Uterus (tissue), 4 donors: ENCODE measurements at places on chromosomes 13 and 19.

- no peak for DNase-seq
Measured at GRCh38 chr13:70616847-70617246, 508.6 kb upstream of the KLHL1 start.

DNA sequence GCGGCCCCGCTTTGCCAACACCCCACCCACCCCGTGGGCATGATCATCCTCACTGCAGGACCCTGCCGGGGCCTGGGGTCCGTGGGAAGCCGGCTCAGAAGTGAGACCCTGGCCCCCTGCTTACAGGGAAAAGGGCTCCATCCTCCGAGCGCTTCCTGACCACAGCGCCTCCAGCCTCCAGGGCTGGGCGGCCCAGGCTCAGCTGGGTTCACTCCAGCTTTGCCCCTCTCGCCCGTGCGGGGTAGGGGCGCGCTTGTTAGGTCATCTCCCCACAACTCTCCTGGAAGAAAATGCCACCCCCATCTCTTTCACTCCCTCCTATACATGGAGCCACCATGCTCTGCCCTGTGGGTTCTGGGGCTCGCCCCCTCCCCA is 6.6 kb upstream of the C1QTNF9B start:
- no peak for DNase-seq

- no peak for DNase-seq
Measured at GRCh38 chr13:82439159-82439904, 1442.9 kb downstream of the SLITRK1 start.

GRCh38 chr19:46431824-46432223 is 3.1 kb upstream of the PNMA8C start:
- DNase-seq = no peak

DNA sequence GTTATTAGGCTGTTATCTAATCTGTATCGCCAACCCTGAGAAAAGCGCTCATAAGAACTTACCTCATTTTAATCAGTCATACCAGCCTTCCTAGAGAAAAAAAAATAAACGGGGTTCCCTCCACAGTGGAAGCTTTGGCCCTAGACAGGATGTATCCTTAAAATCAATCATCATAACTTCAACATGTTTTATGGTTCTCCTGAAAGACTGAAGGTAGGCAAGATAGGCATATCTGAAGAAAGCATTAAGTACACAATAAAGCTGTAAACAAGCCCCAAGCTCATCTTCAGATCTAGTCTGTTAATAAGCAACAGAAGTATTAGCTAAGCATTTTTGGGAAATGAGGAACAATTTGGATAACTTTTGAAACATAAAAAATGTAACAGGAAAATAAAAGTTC is 18.7 kb upstream of the SERP2 start:
- no peak for DNase-seq

DNA sequence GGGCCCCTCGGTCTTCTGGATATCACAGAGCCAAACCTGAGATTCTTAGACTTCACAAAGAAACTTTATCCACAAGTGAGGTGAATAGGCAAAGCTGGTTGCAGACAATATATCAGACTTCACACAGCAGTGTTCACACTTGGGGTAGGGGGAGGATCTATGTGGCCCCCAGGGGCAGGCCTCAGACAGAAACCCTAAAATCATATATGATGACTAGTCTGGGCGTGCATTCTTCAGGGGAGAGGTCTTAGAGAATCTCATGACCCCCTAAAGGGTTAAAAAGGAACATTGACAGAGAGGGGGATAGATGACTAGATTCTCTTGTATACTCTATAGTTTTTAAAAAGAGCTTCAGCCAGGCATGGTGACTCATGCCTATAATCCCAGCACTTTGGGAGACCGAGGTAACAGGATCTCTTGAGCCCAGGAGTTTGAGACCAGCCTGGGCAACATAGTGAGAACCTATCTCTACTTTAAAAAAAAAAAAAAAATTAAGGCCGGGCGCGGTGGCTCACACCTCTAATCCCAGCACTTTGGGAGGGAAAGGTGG is 2.8 kb downstream of the TYROBP start:
- no peak for DNase-seq

DNA sequence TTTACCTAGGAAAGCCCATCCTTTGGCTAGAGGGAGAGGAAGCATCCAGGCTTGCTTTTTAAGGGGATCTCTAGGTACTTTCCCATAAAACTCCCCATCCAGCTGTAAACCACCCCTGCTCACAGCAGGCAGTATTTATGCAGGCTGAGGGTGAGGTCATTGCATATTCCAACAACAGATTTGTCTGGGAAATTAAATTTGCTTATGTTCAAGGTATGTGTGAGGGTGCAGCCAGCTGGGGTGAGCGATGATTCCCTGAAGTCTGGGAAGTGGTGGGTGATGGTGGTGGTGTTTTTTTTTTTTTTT is 96.3 kb upstream of the C1QTNF9B start:
- DNase-seq = no peak

GRCh38 chr19:45597425-45598111 is 4.4 kb downstream of the GPR4 start:
- no peak for DNase-seq

DNA sequence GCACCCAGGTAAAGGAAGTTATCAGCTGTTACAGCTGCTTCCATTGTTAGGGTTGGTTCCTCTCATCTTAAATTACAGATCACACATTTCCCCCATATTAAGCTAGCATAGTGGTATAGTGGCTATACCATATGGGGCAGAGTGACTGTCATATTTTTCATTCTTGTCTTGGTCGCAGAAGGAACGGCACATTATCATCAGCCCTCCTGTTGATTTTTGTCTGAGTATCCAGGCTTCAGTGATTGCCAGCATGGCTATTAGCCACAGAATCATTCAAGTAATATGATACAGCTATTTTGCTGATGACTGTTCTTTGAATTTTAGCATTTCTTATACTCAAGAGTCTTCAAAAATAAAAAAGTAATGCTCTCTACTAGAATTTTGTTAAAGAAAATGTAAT is 240.9 kb downstream of the LIG4 start:
- no peak for DNase-seq

- DNase-seq = no peak
Measured at GRCh38 chr13:90518417-90518816, 829.1 kb upstream of the MIR17HG start.

DNA sequence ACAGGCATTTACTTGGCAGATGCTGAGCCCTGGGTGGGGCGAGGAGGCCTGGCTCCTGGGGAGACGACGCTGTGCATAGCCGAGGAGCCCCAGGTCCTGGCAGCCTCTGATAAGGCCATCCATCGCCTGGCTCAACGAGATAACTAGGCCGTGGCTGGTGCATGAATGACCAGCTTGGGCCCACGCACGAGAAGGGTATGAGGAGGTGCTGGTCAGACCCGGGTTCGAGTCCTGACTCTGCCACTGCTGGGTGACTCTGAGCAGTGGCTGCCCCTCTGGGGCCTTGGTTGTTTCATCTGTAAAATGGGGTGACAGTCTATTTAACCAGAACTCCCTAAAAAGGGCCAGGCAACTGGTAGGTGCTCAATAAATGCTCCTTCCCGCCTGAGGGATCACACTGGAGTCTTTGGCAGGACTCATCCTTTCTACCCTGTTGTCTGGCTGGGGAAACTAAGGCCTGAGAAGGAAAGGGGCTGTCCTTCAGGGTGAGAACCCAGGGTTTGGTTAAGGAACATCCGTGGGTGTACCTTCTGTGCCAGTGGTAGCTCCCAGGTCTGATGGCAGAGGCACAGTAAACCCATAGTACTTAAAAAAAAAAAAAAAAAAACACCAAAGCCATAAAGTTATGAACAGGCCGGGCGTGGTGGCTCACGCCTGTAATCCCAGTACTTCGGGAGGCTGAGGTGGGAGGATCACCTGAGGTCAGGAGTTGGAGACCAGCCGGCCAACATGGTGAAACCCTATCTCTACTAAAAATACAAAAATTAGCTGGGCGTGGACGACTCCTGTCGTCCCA is 8.1 kb upstream of the ARRDC2 start:
- DNase-seq = no peak

GRCh38 chr19:38711726-38712153 is 32.5 kb downstream of the CAPN12 start:
- DNase-seq = peak; percentile 60

GRCh38 chr19:41993612-41994483 is at the start of gene ATP1A3:
ATP1A3 (minus strand) TSS chr19:41994230; CDS start chr19:41994076, 154 bp downstream.
- DNase-seq = no peak

DNA sequence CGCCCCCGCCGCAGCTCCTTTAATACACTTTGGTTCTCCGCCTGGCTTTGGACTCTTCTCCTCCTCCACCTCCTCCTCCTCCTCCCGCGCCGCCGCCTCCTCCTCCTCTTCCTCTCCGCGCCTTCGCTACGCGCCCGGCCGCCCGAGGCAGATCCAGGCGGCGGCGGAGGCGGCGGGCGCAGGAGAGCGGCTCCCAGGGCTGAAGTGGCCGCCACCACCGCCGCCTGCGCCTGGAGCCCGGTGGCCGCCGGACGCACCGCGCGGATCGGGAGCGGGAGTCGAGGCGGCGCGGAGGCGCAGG is at the start of gene ZIC2:
Gene ZIC2, plus strand, starts transcription at position 50 of the 301 bp plus-strand sequence. CDS start 281 bp downstream, outside the sequence.
- DNase-seq = no peak

DNA sequence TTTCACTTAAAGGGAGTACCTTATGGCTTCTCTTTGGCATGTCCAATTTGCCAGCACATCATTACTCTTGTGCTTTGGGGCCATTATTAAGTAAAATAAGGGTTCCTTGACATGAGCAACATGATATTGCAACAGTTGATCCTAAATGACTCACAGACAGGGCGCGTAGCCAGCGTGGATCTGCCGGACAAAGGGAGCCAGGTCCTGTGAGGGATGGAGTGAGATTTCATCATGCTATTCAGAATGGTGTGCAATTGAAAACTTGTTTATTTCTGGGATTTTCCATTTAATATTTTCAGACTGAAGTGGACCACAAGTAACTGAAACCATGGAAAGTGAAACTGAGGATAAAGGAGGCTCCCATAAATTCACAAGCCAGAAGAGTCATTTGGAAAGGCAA is 48.6 kb upstream of the WASF3 start:
- DNase-seq = peak; percentile 71

- DNase-seq = no peak
Measured at GRCh38 chr13:40478775-40479174, 187.7 kb downstream of the FOXO1 start.

DNA sequence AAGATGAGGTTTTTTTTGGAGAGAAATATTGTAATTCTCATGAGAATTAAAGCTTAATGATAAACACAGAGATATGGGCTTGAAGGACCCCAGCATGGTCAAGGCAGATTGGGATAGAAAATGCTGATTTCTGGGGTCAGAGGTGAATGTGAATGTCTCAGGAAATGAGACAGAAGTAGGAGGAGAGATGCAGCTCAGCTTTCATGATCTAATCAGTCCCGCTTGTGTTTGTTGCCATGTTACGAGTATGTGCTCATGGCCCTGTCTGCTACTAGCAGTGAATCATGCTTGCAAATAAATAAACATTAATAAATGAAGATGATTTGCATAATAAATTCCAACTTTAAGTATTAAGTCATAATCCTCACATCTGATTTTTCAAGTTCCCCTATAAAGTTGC is 23.0 kb upstream of the NDFIP2 start:
- no peak for DNase-seq

- DNase-seq = peak; percentile 66
Measured at GRCh38 chr19:42255766-42256745, 1.1 kb upstream of the ERF start.

- no peak for DNase-seq
Measured at GRCh38 chr13:22238269-22238668, 567.4 kb downstream of the FGF9 start.

- DNase-seq = no peak
Measured at GRCh38 chr19:13764821-13765394, 586 bp downstream of the MRI1 start.

DNA sequence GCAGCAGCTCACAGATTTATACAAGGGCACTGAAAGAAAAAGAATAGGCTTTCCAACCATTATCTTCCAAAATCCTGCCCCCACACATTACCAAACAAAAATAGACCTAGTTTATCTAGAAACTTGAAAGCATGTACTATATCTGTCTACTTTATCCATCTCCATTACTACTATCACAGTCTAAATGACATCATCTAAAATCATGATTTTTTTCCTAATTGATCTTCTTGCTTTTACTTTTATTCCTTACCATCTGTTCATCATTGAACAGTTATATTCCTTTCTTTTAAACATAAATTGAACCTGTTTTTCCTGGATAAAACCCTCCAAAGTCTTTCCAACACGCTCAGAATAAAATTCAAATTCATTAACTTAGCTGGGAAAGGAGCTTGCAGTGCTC is 414.7 kb downstream of the KCTD12 start:
- DNase-seq = no peak

- no peak for DNase-seq
Measured at GRCh38 chr13:34542321-34542720, 399.7 kb upstream of the NBEA start.

- no peak for DNase-seq
Measured at GRCh38 chr13:37313372-37313771, 207.9 kb upstream of the CSNK1A1L start.

GRCh38 chr19:1248786-1249297 is 459 bp downstream of the MIDN start:
- peak; percentile 87 for DNase-seq

GRCh38 chr13:109764470-109765291 is 21.7 kb downstream of the IRS2 start:
- DNase-seq = no peak

GRCh38 chr19:29881386-29881785 is 60.7 kb upstream of the URI1 start:
- DNase-seq = no peak

- no peak for DNase-seq
Measured at GRCh38 chr13:91533354-91533753, 134.9 kb downstream of the GPC5 start.

DNA sequence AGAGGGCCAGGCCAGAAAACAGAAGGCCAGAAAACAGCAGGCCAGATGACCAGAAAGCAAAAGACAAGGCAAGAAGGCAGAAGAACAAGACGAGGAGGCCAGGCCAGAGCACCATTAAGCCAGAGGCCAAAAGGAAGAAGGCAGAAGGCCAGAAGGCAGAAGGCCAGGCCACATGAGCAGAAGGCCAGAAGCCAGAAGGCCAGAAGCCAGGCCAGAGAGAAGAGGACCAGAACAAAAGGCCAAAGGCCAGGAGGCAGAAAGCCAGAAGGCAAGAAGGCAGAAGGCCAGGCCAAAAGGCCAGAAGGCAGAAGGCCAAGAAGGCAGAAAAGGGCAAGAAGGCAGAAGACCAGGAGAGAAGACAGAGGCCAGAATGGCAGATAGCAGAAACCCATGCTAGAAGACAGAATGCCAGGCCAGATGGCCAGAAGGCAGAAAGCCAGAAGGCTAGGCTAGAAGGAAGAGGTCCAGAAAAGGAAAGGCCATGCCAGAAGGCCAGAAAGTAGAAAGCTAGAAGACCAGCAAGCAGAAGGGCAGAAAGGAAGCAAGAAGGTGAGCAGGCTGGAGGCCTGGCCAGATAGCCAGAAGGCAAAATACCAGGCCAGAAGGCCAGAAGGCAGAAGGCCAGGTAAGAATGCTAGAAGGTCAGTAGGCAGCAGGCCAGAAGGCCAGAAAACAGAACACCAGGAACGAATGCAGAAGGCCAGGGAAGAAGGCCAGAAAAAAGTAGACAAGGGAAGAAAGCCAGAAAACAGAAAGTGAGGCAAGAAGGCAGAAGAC is 187.6 kb downstream of the TUBA3C start:
- no peak for DNase-seq

- DNase-seq = peak; percentile 43
Measured at GRCh38 chr13:20495087-20496023, 30.3 kb downstream of the CRYL1 start.
